Activated T-helper 1 cell treated with anti-CD3 and anti-CD28 coated beads, Interleukin-2, amount 50 U/mL, for 16 hours (primary cell): ENCODE measurements at places on chromosomes 1 and 21.
A peak's percentile ranks its signal among the peaks of the same experiment; 100 is the strongest.

GRCh38 chr1:111366256-111366655, 61.3 kb downstream of the OVGP1 start:
- no peak for DNase-seq

GRCh38 chr1:5755552-5756125, 236.6 kb downstream of the NPHP4 start:
- DNase-seq: no peak

DNA sequence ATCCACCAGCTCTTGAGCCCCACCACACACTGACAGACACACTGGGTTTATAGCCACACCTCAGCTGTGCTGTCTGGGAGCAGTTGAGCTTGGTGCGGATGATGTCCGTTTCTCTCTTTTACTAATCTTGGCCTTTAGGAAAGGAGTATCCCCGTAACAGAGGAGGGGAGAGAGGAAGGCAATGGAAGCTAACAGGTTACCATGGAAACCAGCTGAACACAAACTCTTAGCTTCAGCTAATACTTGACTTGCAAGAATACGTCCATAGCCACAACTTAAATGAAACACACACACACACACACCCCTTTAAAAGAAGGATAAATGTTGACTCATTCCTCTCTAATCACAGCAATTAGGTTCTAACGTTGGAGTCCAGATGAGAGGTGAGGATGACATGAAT, 28.0 kb upstream of the LRRN2 start:
- DNase-seq: no peak

- DNase-seq: no peak
Observed at GRCh38 chr1:119228335-119229080, 88.1 kb upstream of the WARS2 start.

DNA sequence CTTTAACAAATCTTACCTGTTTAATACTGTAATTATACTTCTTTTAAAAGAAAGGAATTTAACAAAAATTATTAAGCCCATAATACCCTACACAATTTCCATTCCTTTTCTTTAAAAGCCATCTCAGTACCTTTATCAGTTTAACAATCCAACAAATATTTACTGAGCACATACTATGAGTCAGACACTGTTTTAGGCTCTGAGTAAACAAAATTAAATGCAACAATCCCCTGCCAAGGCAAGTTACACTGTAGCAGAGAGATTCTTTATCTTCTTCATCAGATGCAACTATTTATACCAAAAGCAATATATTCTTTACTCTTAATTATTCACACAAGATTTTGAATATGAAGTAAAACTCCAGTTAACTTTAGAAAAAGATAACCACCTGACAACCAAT, 12.0 kb downstream of the DENND1B start:
- no peak for DNase-seq

- no peak for DNase-seq
Observed at GRCh38 chr1:61496501-61496900, 228.4 kb downstream of the TM2D1 start.

- no peak for DNase-seq
Observed at GRCh38 chr1:41638086-41639024, 153.9 kb upstream of the EDN2 start.

DNA sequence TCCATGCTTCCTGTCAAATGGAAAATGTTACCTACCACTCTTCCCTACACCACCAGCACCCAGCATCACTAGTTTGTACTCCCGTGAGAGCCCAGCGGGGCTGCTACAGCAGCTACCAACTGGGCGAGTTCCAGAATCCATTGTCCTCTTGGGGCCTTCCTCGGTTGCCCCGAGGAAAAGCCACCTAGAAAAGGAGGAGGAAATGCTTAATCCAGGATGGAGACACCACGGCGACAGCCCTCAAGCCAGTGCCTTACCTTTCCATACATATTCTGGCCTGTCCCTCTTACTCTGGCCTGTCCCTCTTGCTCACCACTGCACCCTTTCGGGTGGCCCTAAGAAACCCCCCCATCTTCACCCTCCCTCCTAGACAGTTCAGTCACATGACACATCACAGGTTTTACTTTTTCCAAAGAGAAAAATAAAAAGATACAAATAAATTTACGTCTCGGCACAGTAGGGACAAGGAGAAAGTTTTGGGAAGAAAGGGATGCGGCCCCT, 478 bp downstream of the RIT1 start:
- no peak for DNase-seq

GRCh38 chr1:228794810-228795209, 59.5 kb downstream of the RHOU start:
- DNase-seq: no peak

DNA sequence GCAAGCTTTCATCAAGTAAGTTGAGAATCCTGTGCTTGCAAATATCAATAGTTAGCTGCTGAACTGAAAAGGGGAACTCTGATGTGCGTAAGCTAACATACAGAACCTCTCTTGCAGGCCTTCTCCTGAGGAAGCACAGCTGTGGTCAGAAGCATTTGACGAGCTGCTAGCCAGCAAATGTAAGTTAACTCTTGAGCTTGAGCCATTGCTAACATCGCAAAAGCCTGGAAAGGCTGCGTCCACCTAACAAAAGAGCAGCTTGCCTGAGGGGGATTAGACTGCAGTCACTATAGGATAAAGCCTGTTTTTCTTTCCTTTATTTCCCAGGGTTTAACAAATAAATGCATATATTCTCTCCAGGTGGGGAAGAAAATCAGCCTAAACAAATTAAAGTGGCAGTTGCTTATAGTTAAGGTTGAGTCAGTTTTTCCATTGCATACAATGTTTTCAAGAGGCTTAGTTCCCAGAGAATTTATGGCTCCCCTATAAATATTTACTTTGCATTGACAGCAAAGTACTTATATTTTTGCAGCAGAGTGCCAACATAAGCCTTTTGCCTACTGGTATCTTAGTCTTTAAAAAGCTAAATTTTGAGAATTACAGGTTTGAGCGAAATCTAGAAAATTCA, 1.5 kb downstream of the RGS2 start:
- DNase-seq: no peak

GRCh38 chr1:109229531-109230127, 15.9 kb downstream of the SARS1 start:
- no peak for DNase-seq

GRCh38 chr1:19643121-19643520, 990 bp upstream of the NBL1 start:
- DNase-seq: no peak

DNA sequence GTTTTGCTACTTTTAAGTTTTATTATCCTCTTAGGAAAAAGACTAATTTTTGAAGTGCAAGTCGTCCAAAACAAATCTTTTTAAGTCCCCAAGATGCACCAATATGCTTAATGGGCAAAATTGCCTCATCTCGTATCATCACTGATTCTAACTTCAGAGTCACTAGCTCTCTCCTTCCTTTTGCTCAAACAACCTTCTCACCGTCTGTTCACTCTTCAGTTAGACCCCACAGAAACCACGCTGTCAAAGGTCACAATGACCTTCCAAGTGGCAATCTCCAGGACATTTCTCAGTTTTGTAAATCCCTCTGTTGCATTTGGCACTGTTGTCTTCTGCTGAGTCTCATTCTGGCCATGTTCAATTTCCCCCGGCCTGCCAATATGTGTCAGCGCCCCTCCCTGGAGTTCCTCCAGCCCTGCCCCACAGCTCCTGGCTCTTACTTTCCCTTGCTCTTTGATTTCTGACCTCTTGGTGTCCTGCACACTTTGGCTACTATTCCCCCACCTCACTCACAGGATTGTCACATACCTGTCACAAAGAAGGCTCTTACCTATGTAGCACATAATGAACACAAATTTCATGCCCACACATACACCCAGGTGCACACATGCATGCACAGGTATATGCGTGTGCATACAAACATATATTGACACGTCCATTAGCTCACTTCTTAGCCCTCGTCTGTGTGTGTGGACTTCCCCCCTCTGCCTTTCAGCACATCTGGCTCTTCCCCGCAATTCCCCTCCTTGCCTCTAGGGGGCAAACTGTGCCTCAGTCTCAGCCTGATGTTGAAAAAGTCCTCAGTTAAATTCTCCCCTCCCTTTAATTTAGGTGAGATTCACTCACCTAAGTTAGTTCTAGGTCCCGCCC, 354.0 kb upstream of the DUSP10 start:
- peak; percentile 40 for DNase-seq

GRCh38 chr1:32714277-32714676, 11.7 kb upstream of the SYNC start:
- DNase-seq: no peak

- DNase-seq: no peak
Observed at GRCh38 chr1:17207966-17208418, 3.1 kb downstream of the PADI1 start.

DNA sequence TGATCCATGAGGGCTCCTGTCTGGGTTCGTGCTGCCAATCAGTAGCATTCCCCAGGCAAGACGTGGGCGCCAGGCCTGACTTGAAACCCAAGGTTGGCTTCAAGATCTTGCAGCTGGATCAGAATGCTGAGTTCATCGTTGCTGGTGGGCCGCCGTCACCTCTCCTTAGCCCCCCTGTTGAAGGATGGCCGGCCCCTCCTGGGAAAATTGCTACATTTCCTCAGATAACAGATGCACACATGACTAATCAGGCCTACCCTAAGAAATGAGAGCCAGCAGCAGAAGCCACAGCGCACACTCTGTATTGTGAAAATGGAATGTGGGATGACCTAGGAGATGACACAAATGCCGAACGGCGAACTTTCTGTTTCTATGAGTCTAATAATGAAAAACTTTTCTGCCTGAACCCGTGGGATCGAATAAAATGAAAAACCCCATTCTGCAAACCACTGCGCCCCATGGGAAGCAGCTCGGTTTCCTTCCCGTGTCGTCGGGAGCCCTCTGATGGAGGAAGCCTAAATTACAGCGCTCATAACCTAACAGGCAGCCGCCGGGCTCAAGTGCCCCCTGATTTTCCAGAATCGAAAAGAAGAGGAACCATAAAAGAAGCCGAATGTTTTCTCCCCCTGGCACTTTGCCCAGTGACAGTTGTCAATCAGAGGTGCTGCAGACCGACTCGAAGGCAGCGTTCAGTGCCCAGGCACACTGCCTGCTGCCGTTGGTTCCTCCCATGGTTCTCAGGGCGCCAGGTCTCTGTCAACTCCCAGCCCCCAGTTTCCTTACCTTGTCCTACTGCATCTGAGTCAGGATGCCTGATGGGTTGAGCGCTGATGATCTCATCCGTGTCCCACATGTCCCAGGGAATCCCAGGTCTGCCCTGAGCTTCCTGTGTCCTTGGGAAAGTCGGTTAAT, 38.2 kb upstream of the H6PD start:
- DNase-seq: no peak

- DNase-seq: no peak
Observed at GRCh38 chr1:52189898-52190480, 48.1 kb downstream of the ZFYVE9 start.

DNA sequence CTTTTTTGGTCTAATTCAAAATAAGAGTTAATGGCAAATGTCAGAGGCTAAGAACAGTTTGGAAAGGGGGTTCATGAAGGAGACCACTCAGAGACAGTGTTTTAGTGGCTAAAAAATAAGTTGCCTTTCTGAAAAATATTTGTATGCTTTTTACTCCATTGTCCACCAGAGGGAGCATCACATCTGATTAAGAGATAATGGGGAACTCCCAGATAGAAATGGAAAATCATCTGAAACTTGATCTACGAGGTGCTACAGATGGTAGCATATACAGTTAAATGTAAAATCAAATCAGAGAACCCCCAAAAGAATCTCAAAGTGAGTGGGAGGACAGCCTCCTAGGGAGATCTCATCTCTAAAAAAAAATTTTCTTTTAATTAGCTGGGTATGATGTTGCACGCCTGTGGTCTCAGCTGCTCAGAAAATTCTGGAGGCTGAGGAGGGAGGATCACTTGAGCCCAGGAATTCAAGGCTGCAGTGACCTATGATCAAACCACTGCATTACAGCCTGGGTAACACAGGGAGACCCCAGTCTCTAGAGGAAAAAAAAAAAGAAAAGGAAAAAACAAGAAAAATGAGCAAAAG, 9.7 kb downstream of the SMYD3 start:
- no peak for DNase-seq

DNA sequence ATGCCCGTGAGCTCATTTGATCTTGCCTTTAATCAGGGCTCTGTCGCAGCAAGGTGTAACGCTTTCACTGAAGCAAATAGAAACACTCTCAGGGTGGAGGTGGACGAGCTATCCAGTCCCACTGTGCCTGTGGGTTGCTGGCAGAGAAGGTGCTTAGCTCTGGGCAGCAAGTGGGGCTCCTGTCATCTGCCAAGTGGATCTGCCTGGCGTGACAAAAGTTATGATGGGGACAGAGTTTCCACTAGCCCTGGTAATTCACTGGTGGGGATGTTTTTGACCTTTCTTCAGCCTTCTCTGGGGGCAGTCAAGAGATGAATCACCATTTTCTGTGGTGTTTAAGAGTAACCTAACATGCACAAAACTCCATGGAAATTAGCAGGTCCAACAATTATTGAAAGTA, 71.3 kb upstream of the EDEM3 start:
- no peak for DNase-seq

DNA sequence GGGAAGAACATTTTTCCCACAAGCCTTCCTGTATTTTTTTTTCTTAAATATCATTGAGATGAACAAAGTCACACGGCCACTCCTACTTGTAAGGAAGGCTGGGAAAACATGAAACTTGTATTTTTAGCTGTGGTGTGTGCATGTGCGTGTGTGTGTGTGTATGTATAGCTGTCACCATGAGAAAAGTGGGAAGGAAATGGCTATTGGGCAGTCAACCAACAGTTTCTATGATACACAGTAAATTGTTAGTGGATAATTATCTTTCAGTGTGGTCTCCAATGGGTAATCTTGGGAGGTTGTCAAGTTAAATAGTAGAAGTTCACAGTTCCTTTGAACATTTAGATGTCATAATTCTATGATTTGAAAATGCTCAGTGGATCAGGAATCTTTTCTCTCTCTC, 132.7 kb upstream of the USP24 start:
- DNase-seq: no peak

GRCh38 chr1:30339866-30340265, 383.5 kb downstream of the MATN1 start:
- DNase-seq: no peak

DNA sequence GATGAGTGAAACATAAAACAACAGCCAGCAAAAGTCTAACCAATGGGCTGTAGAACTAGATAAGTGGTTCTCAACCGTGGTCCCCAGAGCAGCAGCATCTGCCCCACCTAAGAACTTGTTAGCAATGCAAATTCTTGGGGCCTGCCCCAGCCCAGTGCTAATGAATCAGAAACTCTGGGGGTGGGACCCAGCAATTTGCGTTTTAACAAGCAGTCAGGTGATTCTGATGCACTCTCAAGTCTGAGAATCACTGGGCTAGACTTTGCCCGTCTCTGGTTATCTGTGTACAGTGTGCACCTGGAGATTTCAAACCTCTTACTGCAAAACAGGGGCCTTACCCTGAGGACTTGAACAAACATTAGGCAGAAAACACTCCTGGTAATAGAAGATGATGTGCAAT, 66.5 kb downstream of the PLXNA2 start:
- no peak for DNase-seq

DNA sequence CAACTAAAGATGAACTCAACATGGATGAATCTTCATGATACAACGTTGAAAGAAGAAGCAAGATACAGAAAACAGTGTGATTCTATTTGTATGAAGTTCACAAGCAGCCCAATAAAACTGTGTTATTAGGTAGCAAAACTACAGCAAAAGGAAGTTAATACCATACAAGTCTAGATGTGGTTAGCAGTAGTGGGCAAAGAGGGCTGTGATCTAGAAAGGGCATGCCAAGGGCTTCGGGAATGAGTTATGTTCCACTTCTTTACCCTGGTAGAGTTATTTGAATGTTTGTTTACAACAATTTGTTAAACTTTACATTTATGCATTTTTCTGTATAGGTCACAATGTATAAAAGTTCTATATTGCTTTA, 9.2 kb downstream of the TNFRSF9 start:
- DNase-seq: no peak

GRCh38 chr1:27394282-27394658, 1.8 kb downstream of the GPR3 start:
- DNase-seq: no peak
